Esophagus mucosa (tissue), 1 donor: ENCODE measurements at places on chromosomes 5 and 9. TPM values are rescaled to one million over a fixed set of nuclear protein-coding genes. Genes with fewer than 3 reads are reported as not detected.

DNA sequence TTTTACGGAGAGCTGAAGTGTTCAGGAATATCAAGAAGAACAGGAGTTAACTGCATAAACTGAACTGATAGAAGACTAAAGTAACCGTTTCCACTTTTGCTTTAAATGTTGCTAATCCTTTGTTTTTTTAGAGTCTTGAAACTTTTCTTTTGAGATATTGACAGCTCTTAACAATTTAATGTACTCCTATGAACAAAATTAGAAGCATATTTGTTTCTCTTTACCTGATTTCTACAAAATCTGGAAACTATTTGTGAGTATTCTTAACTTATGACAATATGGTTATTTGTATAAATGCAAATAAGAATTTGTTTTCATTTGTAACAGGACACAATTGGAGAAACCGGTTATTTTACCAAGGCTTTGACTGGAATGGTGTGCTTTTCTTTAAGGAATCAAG is 89.5 kb upstream of the FAM120A start:
- no peak for ATAC-seq

DNA sequence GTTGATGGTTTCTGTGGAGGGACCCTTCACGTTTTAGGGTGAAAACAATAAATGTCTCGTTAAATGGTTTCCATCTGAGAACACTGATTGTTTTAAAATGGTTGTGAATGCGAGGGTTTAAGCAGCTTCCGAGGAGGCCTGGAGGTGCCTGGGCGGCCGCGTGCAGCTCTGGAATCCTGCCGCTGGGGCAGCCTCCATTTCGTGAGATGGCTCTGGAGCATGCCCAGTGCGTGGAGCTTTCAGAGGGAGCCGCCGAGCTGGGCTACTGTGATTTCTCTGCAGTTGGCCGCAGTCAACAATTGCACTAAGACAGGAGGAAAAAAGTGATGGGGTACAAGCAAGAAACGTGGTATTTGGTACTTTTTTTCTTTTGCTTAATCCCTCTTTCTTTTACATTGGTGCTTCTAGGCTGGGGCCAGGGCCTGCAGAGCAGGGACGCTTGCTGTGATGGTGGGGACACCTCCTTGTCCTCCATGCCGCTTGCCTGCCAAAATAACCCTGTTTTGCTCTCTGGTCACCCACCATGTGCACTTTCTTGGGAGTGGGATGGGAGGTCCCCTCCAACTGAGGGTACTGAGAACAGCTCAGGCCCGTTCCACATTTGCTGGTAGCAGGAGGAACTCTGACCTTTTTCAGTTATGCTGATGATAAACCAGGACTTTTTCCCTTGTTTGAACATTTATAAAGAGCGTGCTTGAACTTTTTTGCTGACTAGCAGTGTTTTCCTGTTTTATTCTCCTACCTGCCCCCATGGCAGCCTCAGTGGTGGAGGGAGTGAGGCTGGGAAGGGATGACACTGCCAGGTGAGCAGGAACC is 47.1 kb downstream of the EHMT1 start:
- ATAC-seq, result no peak

- no peak for ATAC-seq
These were observed 9.4 kb downstream of the TSC1 start for GRCh38 chr9:132935026-132935425.

GRCh38 chr9:122302237-122303093 is 37.8 kb downstream of the MRRF start:
- ATAC-seq, result no peak

The SPEF2 gene
- total RNA-seq, result 1.6 TPM

GRCh38 chr9:93869088-93869487 is 86.1 kb downstream of the BARX1 start:
- no peak for ATAC-seq

GRCh38 chr5:113268232-113268631 is 166.6 kb downstream of the TSSK1B start:
- no peak for ATAC-seq

The PITX1 gene
- total RNA-seq, result 689 TPM

The UBE2R2 gene
- 25.5 TPM for total RNA-seq

- ATAC-seq, result no peak
These were observed 183.0 kb downstream of the CETN3 start for GRCh38 chr5:90226433-90227099.

GRCh38 chr9:107717529-107718314 is 228.2 kb upstream of the KLF4 start:
- ATAC-seq, result no peak

DNA sequence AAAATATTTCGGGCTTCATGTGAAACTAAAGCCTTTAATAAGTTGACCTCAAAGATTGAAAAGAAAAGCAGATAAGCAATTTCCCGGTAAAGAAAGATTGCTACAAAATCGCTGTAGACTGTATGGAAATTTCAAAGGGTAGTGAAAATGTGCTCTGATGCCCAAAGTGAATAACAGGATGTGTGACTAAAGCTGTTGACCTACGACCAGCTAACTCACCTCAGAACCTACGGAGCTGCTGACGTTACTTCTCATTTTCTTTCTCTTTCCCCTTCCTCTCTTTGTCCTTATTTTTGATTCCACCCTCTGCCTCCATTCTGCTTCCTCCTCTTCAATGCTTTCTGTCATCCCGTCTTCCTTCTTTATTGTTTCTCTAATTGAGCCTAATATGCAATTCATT is 103.2 kb downstream of the PDE4D start:
- ATAC-seq, result no peak

DNA sequence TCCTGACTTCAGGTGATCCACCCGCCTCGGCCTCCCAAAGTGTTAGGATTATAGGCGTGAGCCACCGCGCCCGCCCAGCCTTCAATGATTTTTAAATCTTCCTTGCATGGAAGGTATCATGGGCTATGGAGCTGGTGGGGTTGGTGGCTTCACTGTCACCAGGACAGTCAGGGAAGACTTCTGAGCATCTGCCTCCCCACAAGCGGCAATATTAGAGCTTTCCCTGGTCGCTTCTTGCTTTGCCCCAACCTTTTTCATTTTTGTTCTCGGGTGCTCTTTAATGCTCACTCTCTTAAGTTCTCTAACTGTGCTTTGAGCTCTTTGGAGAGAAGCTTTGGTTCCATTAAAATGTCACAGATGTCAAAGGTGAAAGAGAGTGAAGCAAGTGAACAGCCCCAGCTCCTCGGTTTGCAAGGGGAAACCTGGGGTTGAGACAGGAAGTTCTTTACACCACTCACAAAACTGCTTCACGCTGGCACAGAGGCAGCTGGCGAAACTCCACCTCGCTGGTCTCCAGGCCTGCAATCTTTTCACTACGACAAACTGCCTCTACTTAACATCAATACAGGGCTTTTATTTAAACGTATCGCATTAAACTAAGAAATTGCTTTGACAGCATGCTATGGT is 142.5 kb upstream of the RETREG1 start:
- ATAC-seq, result no peak

DNA sequence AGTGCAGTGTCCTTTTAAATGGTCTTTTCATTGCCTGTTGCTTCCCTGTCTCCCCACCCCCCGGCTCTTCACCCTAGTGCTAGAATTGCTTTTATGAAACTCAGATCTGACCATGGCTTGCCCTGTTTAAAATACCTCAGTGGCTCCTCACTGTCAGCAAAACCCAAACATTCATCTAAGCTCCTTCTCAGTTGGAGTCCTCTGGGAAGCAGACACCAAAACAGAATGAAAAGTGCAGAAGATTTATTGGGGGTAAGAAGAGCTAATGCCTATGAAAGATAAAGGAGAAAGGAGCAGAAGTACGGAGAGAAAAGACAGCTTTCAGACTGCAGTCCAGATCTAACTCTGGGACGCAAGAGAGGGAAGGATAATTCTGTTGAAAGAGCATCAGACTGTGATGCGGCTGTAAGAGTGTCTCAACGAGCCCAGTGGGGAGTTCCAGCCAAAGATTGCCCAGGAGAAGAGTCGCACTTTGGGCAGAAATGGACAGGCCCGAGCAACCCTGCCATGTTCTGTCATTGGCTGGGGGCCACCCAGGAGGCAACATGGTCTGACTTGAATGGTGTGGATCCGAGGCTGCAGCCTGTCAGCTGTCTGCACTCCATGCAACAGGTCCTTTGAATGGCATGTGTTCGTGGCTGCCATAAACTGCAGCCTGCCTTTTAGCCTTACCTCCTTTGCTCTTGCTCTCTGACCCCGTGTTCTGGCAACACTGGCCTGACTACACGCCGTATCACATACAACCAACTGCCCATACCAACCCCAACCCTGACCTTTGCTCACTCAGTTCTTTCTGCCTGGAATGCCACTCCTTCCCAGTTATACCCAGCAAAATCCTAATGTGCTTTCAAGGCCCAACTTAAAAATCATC is 55.9 kb downstream of the IRF1 start:
- peak; percentile 64 for ATAC-seq

DNA sequence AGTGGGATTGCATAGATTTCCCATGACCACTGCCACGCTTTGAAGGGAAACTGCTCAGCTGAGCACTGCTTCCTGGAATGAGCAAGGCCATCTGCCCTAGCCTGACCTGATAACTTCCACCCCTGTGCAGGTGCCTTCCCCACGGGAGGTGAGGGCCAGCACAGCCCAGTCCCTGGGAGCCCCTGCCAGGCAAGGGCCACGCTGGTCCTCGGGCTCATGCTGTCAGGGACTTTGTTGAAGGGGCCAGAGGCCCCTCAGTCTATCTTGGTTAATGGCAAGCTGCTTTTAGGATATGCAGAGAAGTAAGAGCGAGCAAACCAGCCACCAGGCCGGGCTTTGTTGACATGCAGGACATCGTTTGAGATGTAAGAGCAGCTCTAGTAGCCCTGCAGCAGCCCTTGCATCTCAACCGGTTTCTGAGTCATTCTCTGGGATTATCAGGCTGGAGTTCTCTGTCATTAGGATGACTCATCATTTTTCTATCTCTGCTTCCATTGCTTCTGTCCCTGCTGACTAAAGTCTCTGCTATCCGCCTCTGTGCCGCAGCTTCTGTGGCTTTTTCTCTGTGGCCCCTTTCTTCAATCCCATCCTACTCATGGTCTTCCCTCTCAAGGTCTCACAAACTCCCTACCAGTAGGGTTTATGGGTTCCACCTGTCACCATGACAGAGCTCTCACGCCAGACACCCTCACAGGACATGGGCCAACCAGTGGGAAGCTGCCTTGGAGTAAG is 30.6 kb upstream of the IQGAP2 start:
- ATAC-seq, result peak; percentile 91

DNA sequence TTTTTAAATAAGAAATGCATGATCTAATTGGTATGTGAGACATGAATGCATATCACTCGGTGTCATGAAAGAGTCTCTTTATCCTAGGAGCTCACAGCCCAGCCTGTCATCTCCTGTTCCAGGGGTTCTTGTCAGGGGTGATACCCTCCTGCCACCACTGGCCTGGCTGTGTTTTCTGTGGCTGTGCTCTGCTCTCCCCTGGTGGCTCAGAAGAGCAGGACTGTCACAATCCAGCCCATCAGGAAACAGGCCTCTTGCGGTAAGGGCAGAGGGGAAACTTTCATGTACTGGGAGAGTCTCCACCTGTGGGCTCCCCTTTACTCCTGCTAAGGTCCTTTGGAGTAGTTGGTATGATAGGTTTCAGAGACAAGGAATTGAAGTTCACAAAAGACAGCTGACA is 240.2 kb upstream of the GLRA1 start:
- ATAC-seq, result no peak

DNA sequence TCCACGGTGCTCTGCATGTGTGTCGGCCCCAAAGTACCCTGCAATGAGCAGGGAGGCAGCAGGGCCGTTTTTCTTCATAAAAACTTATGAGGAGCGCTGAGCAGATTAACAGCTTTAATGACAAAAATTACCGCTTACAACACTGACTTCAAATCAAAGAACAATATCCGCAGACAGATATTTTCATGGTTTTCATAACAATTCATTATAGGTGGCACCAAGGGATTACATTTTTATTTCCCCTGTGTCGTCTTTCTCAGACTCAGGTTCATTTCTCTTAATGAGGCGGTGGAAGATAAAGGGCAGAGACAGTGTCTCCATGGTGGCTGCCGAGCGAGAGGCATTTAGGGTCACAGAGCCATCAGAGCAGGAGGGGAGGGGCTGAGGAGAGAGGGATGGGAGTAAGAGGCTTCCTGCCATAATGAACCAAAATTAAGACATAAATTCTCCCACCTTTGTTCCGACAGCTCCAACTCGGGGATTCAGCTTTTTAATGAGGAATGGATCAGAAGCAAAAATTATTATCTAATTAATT is 240.7 kb upstream of the CLINT1 start:
- ATAC-seq, result no peak

The KCNIP1 gene
- not detected for total RNA-seq

DNA sequence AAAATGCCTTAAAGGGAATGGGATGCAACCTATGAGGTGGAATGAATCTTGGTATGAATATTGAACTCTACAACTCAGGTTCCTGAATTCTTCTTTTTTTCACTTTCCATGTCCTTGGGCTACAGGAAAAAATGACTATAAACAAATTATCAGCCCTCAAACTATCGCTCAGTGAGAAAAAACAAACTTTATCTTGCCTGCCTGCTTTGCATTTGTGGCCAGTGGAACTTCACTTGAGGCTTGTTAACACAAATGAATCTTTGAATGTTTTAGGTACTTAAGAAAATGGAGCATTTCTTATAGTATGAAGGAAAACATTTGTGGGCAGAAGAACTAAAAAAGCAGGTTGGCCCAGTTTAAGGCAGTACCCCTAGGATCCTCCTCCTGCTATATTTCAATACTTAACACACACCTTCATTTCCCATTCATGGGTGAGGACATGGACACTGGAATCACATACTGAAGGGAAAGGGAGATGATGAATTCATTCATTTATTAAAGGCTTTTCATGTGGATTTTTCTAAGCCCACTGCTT is 34.1 kb downstream of the ELOVL7 start:
- ATAC-seq, result no peak

The CSF1R gene
- 2.7 TPM for total RNA-seq

- ATAC-seq, result no peak
These were observed 71.7 kb downstream of the SUSD1 start for GRCh38 chr9:112103405-112103804.

GRCh38 chr5:161676103-161676502 is 9.4 kb upstream of the GABRA6 start:
- no peak for ATAC-seq

DNA sequence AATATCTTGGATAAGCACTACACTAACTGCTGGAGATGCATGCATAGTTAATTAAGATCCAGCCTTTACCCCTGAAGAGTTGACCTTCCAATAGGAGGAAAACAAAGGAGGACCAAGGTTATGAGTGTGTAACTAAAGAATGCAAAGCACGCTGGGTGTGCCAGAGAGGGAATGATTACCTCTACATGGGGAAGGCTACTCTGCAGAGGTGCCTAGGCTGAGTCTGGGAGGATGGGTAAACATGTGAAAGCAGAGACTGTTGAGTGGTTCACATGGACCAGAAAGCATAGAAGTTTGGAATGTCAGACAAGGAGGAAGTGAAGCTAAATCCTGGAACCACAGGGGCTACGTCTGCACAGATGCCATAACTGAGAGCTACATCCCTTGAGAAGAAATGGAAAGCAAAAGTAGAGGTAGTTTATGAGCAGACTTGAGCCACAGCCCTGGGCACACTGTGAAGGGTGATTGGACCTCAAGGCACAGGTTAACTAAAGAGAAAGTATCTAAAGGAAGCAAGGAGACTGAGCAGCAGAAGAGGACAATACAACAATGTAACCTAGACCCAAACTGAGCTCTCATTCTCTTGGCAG is 176.2 kb downstream of the DENND1A start:
- ATAC-seq, result no peak
